ENCODE measurements at places on chromosomes 11 and 22.

DNA sequence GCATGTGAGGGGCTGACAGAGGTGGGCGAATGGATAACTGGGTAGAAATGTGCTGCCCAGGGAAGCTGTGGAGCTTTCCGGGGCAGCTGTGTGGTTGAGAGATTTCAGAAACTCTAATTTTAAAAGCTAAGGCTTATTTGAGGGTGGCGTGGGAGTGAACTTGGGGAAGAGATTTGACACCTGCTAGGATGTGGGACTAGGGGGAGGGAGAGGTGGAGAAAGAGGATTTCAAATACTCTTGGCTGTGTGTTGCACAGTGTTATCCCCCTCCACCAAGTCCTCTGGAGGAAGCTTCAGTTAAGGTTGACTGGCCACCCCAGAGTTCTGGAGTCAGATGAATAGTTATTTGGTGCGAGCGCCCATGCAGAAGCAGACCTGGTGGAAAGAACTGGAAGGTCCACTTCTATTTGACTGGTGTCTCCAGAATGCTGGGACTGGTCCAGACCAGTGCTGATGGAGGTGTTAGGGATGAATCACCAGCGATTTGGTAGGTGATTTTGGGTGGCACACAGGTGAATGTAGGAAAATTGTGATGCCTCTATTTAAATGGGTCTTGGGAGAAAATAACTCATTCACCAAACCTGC, 72.8 kb upstream of the ALX4 start:
- no peak for DNase-seq

- no peak for DNase-seq
These were observed 39.7 kb upstream of the DRD2 start for GRCh38 chr11:113514856-113515255.

GRCh38 chr22:41713004-41713403, 13.7 kb downstream of the MEI1 start:
- no peak for DNase-seq

DNA sequence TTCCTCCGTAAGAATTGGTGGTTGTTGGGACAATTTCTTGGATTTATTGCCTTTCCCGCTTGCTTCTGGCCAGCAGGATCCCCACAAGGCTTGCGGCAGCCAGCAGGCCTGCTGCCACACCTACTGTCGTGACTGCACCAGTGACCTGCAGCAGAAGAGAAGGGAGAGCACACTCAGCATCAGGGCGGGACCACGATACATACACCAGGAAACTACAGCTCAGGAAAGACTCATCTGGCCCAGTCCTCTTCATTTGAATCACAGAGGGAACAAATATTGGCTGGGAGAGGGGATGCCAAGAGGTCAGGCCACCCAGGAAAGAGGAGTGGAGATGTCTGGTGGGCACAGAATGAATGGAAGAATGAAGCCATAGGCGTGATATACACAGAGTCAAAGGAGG, 10.3 kb downstream of the PLAAT2 start:
- DNase-seq: no peak

GRCh38 chr11:71218789-71219499, 33.4 kb downstream of the SHANK2 start:
- no peak for DNase-seq

DNA sequence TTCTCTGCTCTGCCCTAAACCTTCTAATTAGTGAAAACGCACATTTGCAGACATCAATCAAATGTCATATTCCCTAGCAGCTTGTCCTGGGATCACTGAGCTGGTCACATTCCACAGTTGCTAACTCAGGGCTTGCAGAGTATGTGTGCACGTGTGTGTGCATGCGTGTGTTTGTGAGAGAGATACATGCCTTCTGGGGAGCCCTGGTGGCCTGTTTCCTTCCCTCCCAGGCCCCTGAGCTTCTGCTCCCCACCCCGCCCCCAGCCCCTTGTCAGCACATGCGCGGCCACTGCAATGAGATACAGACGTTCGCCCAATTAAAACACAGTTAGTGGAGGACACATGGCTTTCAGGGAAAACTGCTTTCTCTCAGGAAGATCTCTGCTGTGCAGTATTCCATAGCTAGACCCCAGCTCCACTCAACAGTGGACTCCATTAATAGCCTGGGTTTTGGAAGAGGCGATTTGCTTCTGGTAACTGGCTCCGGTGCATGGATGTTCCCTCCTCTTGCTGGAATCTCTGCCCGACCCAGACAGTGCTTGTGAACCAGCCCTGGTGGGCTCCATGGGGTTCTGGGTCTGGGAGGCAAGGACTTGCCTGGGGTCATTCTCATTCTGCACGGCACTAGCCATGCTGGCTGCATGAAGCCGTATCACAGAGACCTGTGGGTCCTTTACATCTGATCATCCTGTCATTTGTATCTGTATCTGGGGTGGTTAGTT, 17.7 kb downstream of the LRP5 start:
- DNase-seq: no peak

DNA sequence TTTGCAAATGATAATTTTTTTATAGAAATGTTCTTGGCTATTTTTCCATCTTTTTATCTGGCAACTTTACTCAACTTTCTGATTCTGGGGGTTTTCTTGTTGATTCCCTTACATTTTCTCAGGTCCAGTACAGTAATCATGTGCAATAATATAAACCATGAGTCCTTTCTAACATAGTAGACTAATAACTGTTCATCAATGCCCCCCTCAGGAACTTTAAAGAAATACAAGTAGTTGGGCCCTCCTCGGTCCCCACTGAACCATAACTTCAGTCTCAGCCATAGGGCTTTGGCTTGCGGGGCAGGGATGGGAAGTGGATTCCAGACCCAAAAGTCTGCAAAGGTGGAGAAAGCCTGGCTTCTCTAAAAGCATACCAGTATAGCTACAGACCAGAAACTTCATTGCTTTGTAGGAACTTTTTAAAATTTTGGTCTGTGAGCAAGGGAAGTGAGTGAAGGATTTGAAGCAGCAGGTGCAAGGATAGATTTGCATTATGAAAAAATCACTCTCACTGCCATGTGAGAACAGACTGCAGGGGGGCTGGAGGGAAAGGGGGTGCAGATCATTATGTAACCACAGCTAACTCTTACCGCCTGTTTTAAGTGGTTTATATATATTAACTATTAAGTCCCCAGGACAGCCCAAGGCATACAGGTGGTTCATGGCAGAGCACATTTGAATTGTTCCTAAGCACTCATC, 10.4 kb upstream of the TUB start:
- DNase-seq: no peak

DNA sequence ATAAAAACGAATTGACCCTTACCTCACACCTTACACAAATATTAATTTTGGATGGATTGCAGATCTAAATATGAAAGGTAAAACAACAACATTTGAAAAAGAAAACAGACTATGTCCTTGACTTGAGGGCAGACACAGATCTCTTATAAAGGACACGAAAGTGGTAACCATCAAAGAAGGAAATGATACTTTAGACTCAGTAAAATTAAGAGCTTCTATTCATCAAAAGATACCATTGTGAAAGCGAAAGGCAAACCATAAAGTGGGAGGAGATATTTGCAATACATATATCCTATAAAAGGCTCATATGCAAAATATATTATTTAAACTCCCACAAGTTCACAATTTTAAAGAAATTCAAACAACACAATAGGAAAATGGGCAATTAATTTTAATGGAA, 5.0 kb downstream of the HEPACAM start:
- DNase-seq: no peak

DNA sequence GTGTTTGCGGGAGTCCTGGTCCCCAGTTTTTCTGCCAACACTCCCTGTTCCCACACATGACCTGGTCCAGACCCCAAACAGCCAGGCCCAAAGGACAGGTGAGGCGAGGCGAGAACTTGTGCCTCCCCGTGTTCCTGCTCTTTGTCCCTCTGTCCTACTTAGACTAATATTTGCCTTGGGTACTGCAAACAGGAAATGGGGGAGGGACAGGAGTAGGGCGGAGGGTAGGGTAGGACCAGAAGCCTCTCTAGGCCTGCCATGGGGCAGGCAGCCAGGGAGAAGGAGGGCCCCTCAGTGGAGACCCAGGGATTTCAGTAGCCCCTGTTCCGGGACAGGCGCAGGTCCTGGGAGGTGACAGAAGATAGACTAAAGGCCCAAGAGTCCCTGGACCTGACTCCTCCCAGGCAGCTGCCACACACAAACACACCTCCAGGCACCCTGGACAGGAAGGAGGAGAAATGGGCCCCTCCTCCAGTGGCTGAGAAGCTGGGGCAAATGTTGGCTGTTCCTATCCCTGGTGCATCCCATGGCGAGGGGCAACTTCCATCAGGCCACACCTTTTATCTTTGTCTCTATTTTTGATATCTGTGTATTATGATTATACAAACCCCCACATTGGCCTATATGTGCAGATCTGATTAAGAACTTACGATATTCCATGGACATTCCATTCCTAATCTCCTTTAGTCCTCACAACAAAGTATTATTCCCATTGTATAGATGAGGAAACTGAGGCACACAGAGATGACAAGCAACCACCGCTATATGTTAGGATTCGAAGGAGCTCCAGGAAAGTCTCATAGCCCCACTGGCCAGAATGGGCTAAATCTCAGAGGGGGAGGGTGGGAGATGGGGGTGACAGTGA, 626 bp upstream of the F2 start:
- DNase-seq: no peak

- no peak for DNase-seq
These were observed 17.1 kb upstream of the TFIP11 start for GRCh38 chr22:26529345-26529744.

DNA sequence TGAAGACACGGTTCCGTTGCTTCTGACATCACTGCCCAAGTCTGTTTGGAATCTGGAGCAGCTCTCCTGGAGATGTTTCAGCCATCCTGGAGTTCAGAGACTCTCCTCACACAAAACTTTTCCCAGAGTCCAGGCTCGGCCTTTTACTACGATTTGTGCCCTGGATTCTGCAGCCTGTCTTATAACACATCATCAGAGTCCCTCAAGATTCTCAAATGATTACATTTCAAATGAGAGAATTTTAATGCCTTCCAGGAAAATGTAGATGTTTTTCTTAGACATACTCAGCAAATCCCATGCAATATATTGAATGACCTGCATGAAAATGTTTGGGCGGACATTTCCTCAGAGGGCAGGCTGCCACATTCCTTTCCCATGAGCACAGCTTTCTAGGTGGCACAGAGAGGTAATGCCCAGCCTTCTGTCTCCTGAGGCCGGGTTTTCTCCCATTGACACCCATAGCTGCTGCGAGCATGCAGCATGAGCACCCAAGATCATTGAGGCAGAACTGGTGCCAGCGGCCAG, 129.1 kb downstream of the SNX19 start:
- DNase-seq: no peak

- DNase-seq: no peak
These were observed 58.5 kb downstream of the GUCY1A2 start for GRCh38 chr11:106959800-106960199.

- DNase-seq: no peak
These were observed 629.0 kb downstream of the TBC1D22A start for GRCh38 chr22:47391169-47392053.

DNA sequence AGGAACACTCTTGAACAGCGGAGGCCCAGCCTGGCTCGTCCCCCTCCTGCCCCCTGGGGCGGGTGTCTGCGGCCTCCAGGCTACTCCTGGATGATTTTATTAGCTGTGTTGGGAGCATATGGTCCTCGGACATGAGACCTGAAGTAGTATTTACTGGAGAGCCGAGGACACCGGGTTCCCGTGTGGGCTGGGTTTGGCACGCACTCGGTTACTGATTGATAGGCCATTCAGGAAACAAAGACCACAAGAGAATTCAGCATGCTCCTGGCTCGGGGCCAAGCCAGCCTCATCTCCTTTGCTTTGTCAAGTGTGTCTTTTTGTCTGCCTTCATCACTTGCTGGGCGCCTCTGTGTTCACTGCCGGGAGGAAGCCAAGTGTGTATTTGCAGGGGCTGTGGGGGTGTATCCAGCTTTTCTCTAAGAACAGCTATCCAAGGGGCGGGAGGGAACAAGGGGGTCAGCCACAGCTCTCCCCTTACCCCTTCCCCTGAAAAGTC, 9.7 kb downstream of the FXYD2 start:
- peak; percentile 45 for DNase-seq

- no peak for DNase-seq
These were observed 23.7 kb downstream of the RSPH14 start for GRCh38 chr22:23117891-23118646.

- no peak for DNase-seq
These were observed 44.6 kb downstream of the MYH9 start for GRCh38 chr22:36343070-36343719.

- no peak for DNase-seq
These were observed 37.2 kb downstream of the GAS2 start for GRCh38 chr11:22703591-22703990.

DNA sequence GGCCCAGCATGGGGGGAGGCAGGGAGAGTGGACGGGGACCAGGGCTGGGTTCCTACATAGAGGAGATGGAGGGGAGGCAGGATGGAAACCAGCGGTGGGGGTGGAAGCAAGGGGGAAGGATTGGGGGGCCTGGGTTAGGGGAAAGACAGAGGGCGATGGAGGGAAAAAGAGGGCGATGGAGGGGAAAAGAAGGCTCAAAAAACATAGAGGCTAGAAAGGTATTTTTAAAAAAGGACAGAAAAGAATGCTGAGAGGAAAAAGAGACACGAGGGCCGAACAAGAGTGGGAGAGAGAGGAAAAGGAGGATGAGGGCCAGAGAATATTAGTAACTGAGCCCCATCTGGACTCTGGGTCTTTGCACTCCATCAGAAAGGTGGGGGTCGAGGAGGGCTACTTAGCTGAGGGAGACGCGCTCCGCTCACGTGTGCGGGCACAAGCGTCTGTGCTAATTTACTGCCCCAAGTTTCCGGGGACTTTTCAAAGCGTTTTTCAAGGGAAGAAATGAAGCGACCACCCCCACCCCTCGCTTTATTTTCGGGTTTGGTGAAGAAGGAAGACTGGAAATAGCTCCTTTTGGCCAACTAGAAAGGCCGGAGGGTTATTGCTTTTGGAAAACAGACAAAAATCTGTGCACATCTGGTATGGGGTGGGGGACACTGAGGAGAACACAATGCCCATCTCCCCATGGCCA, 14.5 kb downstream of the PAX6 start:
- DNase-seq: no peak

DNA sequence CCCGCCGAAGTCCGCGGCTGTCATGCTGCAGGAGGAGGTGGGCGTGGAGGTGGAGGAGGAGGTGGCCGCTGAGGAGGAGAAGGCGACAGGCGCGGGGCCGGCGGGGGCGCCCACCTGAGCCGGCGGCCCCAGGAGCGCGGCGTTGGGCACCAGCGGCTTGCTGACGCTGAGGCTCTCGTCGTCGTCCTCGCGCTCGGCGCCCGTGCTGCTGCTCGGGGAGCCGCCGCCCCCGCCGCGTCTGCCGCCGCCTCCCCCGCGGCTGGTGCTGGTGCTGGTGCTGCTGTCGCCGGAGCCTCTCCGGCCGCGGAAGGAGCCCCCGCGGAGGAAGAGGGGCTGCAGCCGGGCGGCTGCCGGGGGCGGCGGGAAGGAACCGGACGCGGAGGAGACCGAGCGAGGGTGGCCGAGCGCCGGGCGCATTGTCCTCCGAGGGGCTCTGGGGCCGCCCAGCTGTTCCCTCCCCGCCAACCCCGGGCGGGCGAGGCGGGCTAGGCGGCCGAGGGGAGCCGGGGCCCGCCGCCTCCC, 388 bp downstream of the TMEM121B start:
- no peak for DNase-seq

GRCh38 chr11:65927904-65928397, 8.7 kb downstream of the DRAP1 start:
- DNase-seq: peak; percentile 61

GRCh38 chr11:19718951-19719350, 6.3 kb downstream of the NAV2 start:
- DNase-seq: no peak

GRCh38 chr22:20218326-20218872, 49.7 kb downstream of the RTN4R start:
- no peak for DNase-seq
